ENCODE measurements at places on chromosomes 4 and X.

- DNase-seq, result no peak
Observed at GRCh38 chr4:145283909-145284308, 103.5 kb upstream of the OTUD4 start.

GRCh38 chr4:39521253-39521919 lies 5.9 kb downstream of the UGDH start:
- peak; percentile 79 for DNase-seq

DNA sequence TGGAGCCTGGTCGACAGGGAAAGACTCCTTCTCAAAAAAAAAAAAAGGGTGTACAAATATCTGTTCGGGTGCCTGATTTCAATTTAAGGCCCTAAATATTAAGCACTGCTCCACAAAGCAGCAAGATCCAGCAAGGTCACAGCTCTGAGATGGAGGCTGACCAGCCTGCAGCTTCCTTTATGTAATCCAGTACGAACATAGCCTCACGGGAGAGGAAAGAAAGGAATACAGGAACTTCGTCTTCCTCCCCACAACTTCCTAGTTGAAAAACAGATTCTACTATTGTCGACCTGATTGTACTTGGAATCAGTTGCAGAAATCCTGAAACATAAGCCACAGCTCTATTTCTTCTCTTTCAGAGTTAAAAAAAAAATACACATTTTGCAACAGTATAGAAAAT lies 53.5 kb upstream of the TBC1D9 start:
- no peak for DNase-seq

GRCh38 chr4:165782623-165783022 lies 90.4 kb upstream of the TLL1 start:
- no peak for DNase-seq

GRCh38 chr4:85086721-85087120 lies 120.2 kb upstream of the WDFY3 start:
- no peak for DNase-seq

- peak; percentile 89 for DNase-seq
Observed at GRCh38 chr4:145545538-145546174, 64.0 kb downstream of the SMAD1 start.

DNA sequence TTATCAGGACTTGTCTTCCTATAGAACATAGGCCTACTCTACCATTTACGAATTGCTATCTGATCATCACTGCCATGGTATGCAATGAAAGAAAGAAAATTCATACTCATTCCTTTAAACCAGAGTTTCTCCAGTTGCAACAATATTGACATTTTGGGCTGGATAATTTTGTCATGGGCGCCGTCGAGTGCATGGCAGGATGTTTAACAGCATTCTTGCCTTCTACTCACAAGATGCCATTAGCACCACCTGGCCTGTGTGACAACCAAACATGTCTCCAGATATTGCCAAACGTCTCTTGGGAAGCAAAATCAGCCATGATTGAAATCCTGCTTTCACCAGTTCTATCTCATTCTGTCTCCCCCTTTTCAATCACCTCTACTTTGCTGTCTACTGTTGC lies 63.6 kb upstream of the ARHGAP24 start:
- no peak for DNase-seq

- DNase-seq, result no peak
Observed at GRCh38 chr4:179539641-179540040, 2097.4 kb upstream of the AGA start.

GRCh38 chrX:14095702-14096101 lies 66.0 kb upstream of the GEMIN8 start:
- peak; percentile 69 for DNase-seq

GRCh38 chr4:105135785-105136184 lies 10.9 kb upstream of the TET2 start:
- DNase-seq, result no peak

GRCh38 chrX:2351999-2352995 lies 148.5 kb downstream of the DHRSX start:
- peak; percentile 98 for DNase-seq

- DNase-seq, result no peak
Observed at GRCh38 chr4:7425591-7426468, 8.9 kb downstream of the PSAPL1 start.

- DNase-seq, result no peak
Observed at GRCh38 chr4:86909546-86910295, 17.5 kb upstream of the C4orf36 start.

DNA sequence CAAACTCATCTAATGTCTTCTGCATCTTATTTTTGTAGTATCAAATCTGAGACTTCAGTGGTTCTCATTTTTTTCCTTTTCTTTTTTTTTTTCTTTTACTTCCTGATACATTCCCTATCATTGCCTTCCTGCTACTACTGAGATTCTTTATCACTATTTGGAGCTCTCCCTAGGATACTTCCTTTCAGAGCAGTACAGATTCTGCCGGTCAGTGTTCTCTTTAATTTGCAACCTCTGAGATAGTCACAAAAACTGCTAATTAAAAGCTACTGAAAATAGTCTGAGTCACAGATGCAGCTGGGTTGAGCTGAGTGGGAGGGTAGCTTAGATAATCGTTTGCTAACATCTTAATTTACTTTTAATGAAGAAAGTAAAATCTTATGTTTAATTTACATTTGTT lies 1279.7 kb downstream of the ARAP2 start:
- no peak for DNase-seq

GRCh38 chr4:23194751-23195150 lies 502.0 kb downstream of the GBA3 start:
- DNase-seq, result no peak

GRCh38 chr4:137966504-137966903 lies 275.6 kb downstream of the SLC7A11 start:
- no peak for DNase-seq

GRCh38 chr4:74934016-74934831 lies 1.3 kb downstream of the PARM1 start:
- peak; percentile 21 for DNase-seq

- no peak for DNase-seq
Observed at GRCh38 chr4:9771034-9771433, 10.4 kb upstream of the DRD5 start.

All from fibroblast of mammary gland (primary cell).